ENCODE measurements at places on chromosomes 3 and 15.

- no peak for DNase-seq
These were observed 32.3 kb downstream of the CASR start for GRCh38 chr3:122215592-122216298.

DNA sequence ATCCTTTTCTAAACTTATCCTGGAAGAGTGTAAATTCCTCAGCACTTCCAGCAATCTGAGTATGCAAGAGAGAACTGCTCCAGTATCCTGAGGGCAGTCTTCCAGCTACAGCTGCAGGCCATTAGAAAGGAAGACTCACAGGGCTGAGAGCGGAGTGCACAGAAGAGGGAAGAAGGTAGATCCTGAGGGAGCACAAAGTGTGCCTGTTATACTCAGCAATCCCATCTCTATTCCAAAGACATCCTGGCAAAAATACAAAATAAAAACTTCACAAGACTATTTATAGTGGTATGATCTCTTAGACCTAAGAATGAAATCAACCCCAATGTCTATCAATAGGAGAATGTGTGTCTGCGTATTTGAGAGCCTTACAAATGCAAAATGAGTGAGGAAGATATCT lies 292.0 kb downstream of the ZIC1 start:
- no peak for DNase-seq

DNA sequence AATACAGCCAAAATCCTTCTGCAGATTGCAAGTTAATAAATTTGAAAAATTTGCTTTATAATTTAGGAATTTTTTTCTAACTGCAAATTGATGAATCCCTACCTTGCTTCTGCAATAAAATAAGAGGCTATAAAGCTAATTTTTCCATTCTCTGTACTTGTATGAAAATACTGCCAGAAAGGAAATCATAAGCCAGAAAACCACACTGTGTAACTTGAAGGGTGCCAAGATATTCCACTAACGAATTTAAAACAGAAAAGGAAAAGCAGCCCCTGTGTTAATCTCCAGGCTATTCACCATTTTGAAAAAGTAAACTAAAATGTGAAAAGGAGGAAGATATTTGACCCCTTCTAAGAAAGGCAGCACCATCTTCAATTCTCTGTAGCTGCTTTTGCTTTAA lies 557.9 kb upstream of the ZNF385D start:
- DNase-seq, result no peak

- DNase-seq, result no peak
These were observed 10.2 kb upstream of the DHX30 start for GRCh38 chr3:47792699-47793098.

DNA sequence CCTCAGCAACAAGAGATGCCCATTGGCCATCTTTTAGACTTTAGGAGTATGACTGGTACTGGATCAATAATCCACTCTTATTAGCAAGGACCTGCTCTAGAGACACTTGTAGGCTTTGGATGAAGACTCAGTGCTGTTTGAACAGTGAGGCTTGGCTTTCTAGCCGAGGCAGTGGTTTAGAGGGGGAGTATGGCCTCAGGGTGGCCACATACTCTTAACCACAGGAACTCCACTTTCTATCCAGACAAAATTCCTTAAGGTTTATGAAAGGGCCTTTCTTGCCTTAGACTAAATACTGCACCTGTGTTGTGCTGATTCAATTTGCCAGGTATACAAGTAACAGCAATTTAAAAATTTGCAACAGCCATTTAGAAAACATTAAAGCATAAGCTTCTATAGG lies 1046.3 kb downstream of the DIPK2A start:
- no peak for DNase-seq

GRCh38 chr3:177379045-177379444 lies 181.8 kb upstream of the TBL1XR1 start:
- no peak for DNase-seq

Data from SK-N-SH (cell line).